ENCODE measurements at places on chromosomes 1 and 21.

DNA sequence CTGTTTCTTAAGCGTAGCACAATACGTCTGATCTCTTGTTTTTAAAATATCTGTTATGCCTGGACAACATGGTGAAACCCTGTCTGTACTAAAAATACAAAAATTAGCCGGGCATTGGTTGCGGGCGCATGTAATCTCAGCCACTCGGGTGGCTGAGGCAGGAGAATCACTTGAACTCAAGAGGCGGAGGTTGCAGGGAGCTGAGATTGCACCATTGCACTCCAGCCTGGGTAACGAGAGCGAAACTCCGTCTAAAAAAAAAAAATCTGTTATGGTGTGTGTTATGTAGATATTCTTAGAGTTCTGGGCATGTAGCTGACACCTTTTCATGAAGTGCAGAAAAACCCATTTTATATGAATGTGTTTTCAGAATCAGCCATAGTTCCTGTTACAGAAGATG lies 38.2 kb downstream of the RABGAP1L start:
- DNase-seq, result no peak

GRCh38 chr1:116334868-116335635 lies 38.0 kb upstream of the ATP1A1 start:
- peak; percentile 18 for DNase-seq

DNA sequence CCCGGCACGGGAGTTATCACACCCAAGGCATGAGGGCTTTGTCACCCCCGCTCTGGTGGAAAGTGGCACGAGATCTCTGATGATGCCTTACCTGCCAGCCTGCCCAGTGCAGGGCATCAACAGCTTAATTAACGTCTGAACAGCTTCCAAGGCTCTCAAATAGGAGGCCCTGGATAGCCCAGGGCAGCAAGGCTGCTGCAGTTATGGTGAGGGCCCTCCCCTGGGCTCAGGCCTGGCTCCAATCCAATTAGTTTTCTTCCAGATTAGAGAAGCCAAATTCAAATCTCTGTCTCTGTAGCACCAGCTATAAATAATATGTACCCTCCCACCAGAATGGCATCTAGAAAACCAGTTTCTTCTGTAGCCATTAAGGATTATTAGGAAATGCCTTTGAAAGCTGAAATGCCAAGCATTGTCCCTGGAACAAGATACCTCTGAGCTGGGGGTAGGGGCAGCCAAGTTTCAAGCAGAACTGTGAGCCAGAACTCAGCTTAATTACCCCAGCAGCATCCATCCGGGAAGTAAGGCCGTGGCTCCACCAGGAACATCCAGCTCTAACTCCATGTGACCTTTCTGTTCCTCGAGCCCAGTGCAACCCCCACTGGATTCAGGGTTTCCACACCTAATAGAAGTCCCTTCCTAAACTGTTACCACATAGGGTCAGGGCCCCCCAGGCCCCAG lies 12.5 kb downstream of the QSOX1 start:
- no peak for DNase-seq

DNA sequence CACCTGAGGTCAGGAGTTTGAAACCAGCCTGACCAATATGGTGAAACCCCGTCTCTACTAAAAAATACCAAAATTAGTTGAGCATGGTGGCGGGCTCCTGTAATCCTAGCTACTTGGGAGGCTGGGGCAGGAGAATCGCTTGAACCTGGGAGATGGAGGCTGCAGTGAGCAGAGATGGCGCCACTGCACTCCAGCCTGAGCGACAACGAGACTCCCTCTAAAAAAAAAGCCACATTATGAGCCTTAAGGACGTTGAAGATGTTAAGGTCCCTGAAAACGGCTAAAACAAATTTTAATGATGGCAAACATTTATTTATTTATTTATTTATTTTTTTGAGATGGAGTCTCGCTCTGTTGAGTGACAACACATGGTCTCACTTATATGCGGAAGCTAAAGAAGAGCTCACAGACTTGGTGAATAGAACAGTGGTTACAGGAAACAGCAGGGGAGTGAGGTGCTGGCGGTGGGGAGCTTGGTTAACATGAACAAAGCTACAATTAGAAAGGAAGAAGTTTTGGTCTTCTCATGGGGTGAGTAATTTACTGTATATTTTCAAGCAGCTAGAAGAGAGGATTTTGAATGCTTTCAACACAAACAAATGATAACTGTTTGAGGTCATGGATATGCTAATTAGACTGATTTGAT lies 47.1 kb downstream of the TCP10L start:
- no peak for DNase-seq

DNA sequence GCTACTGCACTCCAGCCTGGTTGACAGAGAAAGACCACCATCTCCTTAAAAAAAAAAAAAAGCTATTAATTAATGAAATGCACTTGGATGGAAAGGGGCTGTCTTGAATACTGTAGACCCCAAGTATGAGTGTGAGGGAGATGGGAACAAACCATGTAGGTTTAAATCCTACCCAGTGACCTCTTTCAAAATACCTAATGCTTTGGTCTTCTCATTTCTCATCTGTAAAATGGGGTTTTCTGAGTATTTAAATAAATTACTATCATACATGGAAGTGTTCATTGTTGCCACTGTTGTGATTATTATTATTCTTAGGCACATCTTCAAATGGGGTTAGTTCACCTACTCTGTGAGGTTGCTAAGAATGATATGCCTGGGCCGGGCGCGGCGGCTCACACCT lies 17.1 kb upstream of the FUCA1 start:
- DNase-seq, result no peak

GRCh38 chr1:22132517-22133235 lies 10.2 kb downstream of the WNT4 start:
- peak; percentile 58 for DNase-seq

DNA sequence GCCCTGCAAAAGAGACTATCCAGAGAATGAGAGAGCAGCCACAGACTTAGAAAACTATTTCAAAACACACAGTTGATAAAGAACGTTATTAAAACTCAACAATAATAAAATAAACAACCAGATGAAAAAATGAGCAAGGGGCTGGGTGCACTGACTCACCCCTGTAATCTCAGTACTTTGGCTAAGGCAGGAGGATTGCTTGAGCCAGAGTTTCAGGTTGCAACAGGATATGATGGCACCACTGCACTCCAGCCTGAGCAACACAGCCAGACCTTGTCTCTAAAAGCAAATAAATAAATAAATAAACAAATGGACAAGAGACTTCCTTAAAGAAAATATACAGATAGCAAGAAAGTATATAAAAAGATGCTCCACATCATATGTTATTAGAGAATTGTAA lies 144.6 kb downstream of the LRRIQ3 start:
- DNase-seq, result no peak

GRCh38 chr1:221672239-221672645 lies 69.6 kb downstream of the DUSP10 start:
- DNase-seq, result peak; percentile 82

GRCh38 chr1:228552596-228553176 lies 65.5 kb downstream of the RNF187 start:
- DNase-seq, result no peak

DNA sequence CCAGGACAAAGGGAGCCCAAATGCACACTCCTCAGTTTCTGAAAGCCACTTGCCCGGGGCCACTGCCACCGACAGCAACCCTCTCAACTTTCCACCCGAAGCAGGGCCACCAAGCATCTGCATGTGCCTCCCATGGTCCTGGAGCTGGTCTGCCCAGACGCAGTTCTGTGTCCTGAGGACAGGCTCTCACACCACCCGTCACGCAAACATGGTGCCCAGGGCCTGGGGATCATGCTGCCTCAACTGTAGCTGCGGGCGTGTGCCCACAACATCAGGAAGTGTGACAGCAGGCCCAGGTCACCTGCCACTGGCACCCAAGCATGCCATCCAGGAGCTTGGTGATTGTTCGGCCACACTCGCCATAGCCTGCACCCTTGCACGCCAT lies 14.4 kb downstream of the GBP1 start:
- no peak for DNase-seq

GRCh38 chr21:33266050-33266788 lies at the start of gene IL10RB:
IL10RB (plus strand) TSS chr21:33266367; CDS start chr21:33266466, 99 bp downstream.
- peak; percentile 39 for DNase-seq

GRCh38 chr1:54327386-54328065 lies 78.7 kb downstream of the SSBP3 start:
- peak; percentile 64 for DNase-seq

DNA sequence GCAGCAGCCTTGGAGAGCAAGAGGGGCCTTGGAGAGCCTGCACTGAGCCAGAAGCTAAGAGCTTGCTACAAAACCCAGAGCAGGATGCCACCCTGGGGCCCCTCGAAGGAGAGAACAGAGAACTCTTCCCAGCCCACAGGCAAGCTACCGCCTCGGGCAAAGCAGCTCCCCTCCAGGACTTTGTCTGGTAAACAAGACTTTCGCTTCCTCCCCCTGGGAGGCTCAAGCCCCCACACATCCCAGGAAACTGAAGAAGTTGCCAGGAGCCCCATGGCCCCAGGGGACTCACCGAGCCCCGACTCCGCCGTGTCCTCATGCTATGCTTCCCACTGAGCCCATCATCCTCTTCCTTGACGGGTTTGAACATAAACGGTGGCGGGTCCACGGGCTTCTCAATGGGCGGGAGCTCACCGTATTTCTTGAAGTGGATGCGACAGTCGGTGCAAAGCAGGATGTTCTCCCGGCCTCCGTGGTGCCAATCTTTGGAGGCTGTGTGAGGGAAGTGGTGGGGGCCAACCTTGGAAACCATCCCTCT lies 45.9 kb downstream of the SLC45A1 start:
- no peak for DNase-seq

DNA sequence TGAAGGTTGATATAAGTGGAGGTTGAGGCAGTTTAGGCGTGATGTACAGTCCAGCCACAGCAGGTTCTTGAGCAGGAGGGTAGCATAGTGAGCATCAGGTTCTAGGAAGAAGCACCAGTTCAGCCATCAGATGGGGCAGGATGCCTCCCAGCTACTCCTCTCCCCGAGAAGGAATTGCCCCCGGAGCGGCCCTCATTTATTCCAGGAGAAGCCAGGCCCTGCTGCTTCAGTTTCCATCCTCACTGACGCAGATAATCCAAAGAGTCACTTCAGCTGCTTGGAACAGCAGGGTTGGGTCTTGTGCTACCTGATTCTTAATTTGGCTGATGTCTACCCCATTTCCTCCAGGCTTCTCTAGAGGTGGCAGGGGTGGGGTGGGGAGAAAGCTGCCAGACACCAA lies 54.7 kb downstream of the LACTBL1 start:
- DNase-seq, result no peak

DNA sequence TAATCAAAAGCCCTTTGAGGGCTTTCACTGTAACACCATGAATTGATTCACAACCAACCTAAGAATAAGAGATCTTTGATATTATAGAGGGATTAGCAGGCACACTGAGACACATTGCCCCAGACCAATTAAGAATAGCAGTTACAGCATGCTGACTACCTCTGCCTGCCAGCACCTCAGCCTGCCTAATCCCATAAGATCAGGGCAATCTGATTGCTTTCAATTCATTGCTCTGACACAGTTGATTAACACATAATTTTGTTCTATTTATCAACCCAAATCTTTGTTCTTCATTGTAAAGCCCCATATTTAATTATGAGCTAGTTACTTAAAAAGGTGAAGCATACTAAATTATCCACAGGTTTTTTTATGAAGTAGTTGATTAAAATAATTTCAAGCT lies 548.8 kb upstream of the ZP4 start:
- no peak for DNase-seq

DNA sequence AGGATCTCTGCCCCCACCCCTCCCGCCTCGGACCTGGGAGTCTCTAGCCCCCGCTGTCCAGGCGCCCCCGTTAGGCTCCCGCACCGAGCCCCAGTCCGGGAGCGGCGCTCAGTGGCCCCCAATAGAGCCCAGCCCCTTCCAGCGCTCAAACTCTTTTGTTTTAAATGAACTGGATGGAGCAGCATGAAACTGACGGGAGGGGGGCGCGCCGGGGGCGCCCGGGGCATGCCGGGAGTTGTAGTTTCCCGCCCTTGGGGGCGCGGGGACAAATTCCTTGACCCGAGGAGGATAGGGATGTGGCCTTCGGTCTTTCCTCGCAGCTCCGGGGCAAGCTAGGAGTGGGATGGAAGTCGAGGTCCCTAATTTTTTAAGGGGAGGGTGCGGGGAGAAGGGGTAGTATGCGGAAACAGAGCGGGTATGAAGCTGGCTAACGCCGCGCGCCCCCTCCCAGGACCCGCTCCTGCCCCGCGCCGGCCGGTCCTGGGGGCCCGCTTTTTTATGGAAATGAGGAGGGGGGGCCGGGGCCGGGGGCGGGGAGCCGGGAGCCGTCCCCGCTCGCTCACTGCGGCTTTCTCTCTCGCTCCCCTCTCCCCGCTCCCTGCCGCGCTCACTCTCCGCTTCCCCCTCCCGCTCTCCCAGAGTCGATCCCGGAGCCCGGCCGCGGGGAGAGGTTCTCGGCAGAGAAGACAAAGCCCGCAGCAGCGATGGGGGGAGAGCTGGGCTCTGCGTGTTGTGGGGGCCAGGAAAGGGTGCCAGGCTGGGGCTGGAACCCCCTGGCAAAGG lies at the start of gene MEX3A:
Gene MEX3A, minus strand, starts transcription at position 157 of the 783 bp plus-strand sequence. CDS start 467 bp downstream, outside the sequence.
- peak; percentile 80 for DNase-seq

- no peak for DNase-seq
Measured at GRCh38 chr1:74436078-74436477, 76.3 kb downstream of the LRRC53 start.

DNA sequence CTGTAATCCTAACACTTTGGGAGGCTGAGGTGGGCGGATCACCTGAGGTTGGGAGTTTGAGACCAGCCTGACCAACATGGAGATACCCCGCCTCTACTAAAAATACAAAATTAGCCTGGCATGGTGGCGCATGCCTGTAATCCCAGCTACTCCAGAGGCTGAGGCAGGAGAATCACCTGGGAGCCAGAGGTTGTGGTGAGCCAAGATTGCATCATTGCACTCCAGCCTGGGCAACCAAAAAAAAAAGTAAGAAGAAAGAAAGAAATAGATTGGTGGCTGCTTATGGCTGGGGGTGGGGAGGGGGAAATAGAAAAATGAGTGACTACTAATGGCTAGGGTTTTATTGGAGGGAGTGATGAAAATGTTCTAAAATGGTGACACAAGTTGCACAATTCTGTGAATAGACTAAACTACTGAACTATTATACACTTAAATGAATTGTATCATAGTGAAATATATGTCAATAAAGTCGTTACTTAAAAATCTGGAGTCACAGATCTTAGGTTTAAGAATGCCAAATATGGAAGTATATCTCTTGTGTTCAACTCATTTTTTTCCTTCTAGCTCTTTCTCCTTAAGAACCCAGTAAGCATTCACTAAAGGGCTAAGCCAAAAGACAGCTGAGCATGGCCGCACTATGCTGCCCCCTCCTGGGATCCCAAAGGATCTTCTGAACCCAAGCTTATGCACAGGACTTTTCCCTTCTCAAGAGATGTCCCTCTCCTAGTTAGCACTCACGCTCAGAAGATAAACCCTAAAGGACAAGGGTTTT lies 3.2 kb upstream of the NPL start:
- DNase-seq, result peak; percentile 60

DNA sequence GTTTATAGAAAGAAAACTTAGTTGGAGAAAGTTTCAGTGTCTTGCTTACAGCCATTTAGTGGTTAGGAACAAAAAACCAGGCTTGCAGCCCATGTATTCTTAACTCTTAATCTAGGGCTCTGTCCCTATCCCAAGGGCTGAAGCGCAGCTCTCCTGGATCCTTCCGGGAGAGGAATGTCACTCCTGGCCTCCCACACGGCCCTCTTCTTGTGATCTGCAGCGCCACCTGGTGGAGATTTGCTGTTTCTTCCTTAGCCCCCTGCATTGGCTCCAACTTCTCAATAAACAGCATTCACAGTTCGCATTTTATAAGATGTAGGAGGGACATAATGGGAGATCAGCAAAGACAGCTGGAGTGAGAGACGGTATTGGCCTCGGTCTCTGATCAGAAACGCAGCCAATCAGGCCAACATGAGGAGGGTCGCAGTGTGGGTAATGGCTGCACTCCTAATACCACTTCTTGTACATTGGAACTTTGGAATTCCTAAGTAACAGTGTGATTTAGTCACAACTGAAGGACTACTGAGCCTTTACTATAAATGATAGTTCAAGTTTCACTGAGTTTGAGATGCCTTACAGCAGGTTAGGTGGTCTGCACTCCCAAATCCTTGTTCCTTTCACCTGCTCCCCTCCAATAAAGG lies 283.4 kb downstream of the ASTN1 start:
- DNase-seq, result peak; percentile 69
